ENCODE measurements at places on chromosomes 13 and 19. TPM values are rescaled to one million over a fixed set of nuclear protein-coding genes. Genes with fewer than 3 reads are reported as not detected.

- no peaks in the 10 kb centered on the region for H3K36me3 ChIP-seq
- peaks cover 4% of the 10 kb centered on the region for H3K4me1 ChIP-seq
- H3K4me3 ChIP-seq: no peak overlapping the region
- no peak overlapping the region for H3K27ac ChIP-seq
Observed at GRCh38 chr19:35095667-35096368, 19.8 kb upstream of the FXYD3 start.

GRCh38 chr13:38415233-38415632 lies 65.6 kb downstream of the UFM1 start:
- DNase-seq: no peak
- peak overlapping the region; percentile 46 for H3K27ac ChIP-seq
- H3K4me3 ChIP-seq: no peak overlapping the region
- no peaks in the 10 kb centered on the region for H3K36me3 ChIP-seq

DNA sequence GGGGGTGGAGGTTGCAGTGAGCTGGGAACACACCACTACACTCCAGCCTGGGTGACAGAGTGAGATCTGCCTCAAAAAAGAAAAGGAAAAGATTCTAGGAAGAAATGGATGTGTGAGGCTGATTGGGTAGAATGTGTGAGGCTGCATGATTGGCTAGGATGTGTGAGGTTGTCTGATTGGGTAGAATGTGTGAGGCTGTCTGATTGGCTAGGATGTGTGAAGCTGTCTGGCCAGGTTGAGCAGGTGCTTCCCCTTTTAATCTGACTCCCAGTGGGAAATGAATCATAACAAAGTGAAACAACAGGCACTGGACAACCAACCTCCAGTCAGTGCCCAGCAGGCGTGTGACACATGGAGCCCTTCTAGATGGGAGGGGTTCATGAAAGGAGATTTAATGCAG lies 14.7 kb downstream of the C13orf46 start:
- no peaks in the 10 kb centered on the region for H3K4me1 ChIP-seq
- no peaks in the 10 kb centered on the region for H3K36me3 ChIP-seq
- no peaks in the 10 kb centered on the region for H3K27me3 ChIP-seq
- no peak overlapping the region for H3K4me3 ChIP-seq
- no peak overlapping the region for H3K27ac ChIP-seq

- H3K4me1 ChIP-seq: no peaks in the 10 kb centered on the region
- DNase-seq: no peak
Observed at GRCh38 chr13:38429916-38430315, 80.3 kb downstream of the UFM1 start.

- no peaks in the 10 kb centered on the region for H3K27me3 ChIP-seq
- H3K4me3 ChIP-seq: no peak overlapping the region
- H3K27ac ChIP-seq: no peak overlapping the region
- no peak for DNase-seq
Observed at GRCh38 chr13:46324976-46325375, 62.1 kb downstream of the RUBCNL start.

DNA sequence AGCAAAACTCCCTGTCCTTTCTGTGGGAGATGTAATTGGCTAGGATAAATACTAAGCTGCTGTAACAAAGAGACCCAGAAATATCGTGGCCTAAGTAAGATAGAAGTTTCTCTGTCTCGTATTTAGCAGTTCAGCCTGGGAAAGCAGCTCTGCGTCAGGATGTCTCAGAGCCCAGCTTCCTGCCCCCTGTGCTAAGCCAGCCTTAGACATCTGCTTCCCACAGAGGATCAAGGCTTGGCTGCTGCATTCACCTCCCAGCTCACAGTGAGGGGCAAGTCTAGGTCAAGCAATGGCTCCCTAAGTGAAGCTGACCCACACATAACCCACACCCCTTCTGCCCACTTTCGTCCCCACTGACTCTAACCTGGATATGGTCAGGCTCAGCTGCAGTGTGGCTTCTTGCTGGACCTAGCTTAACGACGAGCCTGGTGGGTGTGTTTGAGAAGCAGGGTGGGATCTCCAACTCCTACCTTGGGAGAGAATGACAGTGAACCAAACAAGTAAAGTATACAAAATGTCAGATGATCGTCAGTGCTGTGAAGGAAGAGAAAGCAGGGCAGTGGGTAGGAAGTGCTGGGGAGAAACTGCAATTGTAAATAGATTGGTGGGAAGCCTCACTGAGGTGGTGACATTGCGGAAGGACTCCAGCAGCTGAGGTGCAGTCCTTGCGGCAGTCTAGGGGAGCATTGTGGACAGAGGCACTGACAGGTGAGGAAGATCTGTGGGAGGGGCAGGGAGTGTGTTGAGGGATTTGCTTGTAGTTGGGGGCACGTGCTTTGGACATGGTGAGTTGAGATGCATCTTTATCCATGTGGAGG lies 82.9 kb downstream of the TNFRSF19 start:
- no peak for DNase-seq
- no peak overlapping the region for H3K4me3 ChIP-seq
- no peaks in the 10 kb centered on the region for H3K27me3 ChIP-seq
- no peaks in the 10 kb centered on the region for H3K36me3 ChIP-seq
- peak overlapping the region; percentile 73 for H3K27ac ChIP-seq

- H3K4me1 ChIP-seq: peaks cover 30% of the 10 kb centered on the region
- H3K27me3 ChIP-seq: no peaks in the 10 kb centered on the region
- DNase-seq: peak; percentile 65
- H3K36me3 ChIP-seq: no peaks in the 10 kb centered on the region
- H3K27ac ChIP-seq: peak overlapping the region; percentile 77
- peak overlapping the region; percentile 67 for H3K4me3 ChIP-seq
Observed at GRCh38 chr13:36131931-36132297, 732 bp upstream of the DCLK1 start.

DNA sequence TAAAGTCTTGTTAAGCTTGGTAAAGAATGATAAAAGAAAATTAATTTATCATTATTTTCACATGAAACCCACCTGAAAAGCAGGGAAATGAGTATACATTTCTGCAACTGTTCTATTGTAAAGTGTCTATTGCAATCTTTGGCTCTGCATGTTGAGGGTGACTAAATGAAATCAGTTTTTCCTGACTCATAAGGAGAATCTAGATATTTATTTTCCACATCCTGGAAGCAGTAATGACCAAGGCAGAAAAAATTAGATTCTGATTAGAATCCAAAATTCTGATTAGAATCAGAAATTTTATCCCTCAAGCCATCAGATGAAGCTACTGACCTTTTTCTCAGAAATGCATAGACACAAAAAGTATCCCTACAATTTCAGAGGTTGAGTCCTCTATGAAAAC lies 178.4 kb downstream of the MYO16 start:
- H3K4me1 ChIP-seq: no peaks in the 10 kb centered on the region
- no peaks in the 10 kb centered on the region for H3K27me3 ChIP-seq

DNA sequence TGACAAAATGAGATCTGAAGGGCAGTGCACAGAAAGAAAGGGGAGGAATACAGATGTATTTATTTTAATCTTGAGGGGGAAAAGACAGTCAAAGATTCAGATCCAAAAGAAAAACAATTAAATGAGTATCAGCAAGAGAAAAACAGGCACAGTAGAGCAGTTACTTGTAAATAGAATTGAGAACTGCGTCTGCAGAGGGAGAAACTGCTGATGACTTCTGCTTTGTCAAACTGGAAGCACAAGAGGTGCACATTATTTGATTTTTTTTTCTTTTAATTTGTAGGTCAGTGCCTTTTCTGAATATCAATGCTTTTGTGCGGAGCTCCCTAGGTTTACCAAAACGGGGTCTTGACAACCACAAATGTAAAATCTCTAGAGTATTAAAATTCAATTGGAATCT lies 37.3 kb downstream of the EFNB2 start:
- H3K27me3 ChIP-seq: peaks cover 15% of the 10 kb centered on the region
- DNase-seq: no peak
- no peak overlapping the region for H3K4me3 ChIP-seq
- peak overlapping the region; percentile 8 for H3K27ac ChIP-seq

Gene IGFL2
- not detected for total RNA-seq

Gene ZNF415
- total RNA-seq: 22.5 TPM

DNA sequence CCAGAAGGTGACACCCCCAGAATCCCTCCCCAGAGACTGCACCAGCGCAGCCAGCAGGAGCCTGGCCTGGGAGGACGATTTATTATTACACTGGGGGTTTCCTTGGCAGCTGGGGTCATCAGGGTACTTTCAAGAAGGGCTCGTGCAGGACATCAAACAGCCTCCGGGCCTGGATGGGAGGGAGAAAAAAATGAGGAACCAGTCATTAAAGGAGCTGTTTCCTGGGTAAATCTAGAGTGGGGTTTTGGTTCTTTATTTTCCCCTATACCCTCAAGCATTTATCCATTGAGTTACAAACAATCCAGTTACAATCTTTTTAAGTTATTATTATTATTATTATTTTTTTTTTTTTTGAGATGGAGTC lies 3.1 kb downstream of the POLR1G start:
- no peak overlapping the region for H3K4me3 ChIP-seq
- no peaks in the 10 kb centered on the region for H3K36me3 ChIP-seq
- no peaks in the 10 kb centered on the region for H3K4me1 ChIP-seq

GRCh38 chr19:52464798-52465470 lies 11.6 kb downstream of the ZNF578 start:
- no peak overlapping the region for H3K27ac ChIP-seq
- H3K4me3 ChIP-seq: no peak overlapping the region
- no peak for DNase-seq
- no peaks in the 10 kb centered on the region for H3K36me3 ChIP-seq
- no peaks in the 10 kb centered on the region for H3K4me1 ChIP-seq

Gene CEACAM6
- not detected for total RNA-seq

Gene TECR
- total RNA-seq: 71.9 TPM

Gene BRCA2
- total RNA-seq: 0.21 TPM

DNA sequence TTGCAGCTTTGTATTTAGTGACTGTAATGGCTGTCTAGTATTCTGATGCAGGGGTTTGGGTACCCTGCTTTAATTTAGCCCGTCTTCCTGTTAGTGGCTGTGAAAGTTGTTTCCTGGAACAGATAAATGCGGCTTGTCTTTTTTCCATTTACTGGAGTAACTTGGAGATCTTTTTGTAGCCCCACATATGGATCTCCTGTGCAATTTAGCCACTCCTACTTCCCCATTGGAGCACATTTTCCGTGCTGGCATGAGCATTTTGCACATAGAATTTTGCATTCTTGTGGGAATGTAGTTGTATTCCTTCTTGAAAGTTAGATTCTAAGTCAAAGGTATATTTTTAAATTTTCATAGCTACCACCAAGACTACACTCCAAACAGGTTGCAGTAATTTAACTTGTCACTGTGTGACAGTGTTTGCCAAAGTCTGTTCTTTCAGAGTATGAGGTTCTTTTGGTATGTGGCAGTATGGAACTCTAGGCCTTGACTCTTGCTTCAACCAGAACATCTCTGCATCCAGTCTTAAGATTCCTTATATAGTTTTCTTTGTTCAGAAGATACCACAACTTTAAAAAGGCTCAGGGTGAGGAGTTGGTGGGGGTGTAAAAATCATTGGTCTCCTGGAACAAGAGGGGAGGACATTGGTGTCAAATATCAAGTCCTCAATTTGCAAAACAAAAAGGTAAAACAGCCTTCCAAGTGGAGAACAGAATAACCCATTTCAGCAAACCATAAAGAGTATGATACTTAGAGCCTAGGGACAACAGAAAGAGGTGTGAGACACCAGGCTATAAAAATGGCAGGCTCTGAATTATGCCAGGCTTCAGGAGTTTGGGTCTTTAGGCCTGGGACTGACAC lies 21.1 kb upstream of the CCDC97 start:
- H3K4me1 ChIP-seq: no peaks in the 10 kb centered on the region
- H3K4me3 ChIP-seq: no peak overlapping the region
- DNase-seq: no peak

GRCh38 chr13:98542568-98543377 lies 34.1 kb downstream of the STK24 start:
- no peaks in the 10 kb centered on the region for H3K36me3 ChIP-seq
- H3K4me3 ChIP-seq: peak overlapping the region; percentile 33
- H3K27me3 ChIP-seq: no peaks in the 10 kb centered on the region
- H3K4me1 ChIP-seq: peaks cover 82% of the 10 kb centered on the region
- H3K27ac ChIP-seq: peak overlapping the region; percentile 35

DNA sequence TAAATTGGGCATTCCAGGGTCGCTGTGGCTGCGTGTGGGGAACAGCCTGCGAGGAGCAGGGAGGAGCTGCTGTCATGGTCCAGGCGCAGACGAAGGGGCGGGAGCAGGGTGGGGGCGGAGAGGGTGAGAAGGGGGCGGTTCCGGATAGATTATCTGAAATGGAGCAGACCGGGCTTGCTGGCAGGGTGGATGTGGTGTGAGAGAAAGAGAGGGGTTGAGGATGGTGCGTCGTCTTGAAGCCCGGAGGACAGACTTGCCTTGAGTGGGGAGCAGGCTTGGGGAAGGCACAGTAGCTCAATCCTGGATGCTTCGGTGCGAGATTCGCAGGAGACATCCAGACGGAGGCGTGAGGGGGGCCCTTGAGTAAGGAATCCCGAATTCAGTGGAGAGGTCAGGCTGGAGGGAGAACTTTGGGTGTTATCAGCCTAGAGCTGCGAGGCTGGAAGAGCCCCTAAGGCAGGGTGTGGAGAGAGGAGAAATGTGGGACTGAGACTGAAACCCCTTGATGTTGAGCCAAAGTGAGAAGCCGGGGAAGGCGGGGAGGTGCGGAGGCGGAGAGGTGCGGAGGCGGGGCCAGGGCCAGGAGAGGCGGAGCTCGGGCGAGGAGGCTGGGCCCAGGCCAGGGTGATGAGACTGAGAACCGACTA lies 40.6 kb downstream of the DPF1 start:
- no peak overlapping the region for H3K4me3 ChIP-seq
- no peaks in the 10 kb centered on the region for H3K36me3 ChIP-seq
- DNase-seq: peak; percentile 36
- no peaks in the 10 kb centered on the region for H3K27me3 ChIP-seq

DNA sequence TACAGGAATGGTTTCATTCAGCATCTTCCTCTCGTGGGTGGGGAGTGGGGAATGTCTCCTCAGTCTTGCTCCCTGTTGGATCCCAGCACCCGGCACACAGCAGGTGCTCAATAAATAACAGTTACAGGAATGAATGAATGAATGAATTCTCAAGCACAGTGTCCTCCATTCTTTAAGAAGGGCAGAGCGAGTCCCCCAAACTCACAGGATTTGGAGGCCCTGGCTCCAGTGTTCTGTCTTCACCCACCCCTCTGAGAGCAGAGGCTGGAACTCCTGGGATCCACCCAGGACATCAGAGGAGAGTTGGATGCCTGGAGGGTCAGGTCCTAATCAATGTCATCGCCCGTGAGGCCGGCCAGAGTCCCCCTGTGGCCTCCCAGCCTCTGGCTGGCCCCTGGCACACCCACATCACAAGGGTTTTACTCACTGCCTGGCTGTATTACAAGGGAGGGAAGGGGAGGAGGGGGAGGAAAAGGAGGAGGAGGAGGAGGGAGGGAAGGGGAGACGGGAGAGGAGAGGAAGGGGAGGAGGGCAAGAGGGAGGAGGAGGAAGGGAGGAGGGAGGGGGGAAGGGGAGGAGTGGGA lies 8.7 kb upstream of the CREB3L3 start:
- no peak overlapping the region for H3K4me3 ChIP-seq
- no peaks in the 10 kb centered on the region for H3K4me1 ChIP-seq
- H3K36me3 ChIP-seq: no peaks in the 10 kb centered on the region
- DNase-seq: no peak
- H3K27me3 ChIP-seq: peaks cover 17% of the 10 kb centered on the region
